Stimulated activated CD4-positive, alpha-beta T cell treated with anti-CD3 and anti-CD28 coated beads, Interleukin-1b, Interleukin-23, amount 100 ng/mL, for 1 hour (primary cell): ENCODE measurements at places on chromosomes 5 and 9.

- no peak for DNase-seq
Observed at GRCh38 chr9:34958411-34958982, 412 bp downstream of the PHF24 start.

GRCh38 chr5:56649569-56649968 lies 165.8 kb upstream of the MAP3K1 start:
- no peak for DNase-seq

DNA sequence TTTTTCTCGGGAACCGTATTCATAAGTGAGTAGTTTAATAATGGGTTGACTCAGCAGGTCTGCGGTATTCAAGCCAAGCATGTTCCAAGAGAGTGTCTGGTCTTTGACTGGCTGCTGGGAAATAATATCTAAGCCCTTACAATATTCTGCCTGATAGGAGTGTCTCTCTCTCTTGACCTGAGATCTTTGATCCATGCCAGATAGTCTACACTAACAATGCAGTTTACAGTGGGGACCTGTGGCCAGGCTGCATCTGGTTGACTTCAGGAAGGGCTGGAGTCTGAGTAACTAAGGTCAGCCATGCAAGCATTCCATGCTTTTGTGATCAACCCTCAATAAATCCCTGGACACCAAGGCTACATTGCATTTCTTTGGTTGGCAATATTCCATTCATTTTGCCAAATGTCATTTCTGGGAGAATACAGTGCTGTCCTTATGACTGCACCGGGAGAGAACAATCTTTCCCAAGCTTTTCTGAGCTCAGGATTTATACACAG lies 195.5 kb downstream of the SEMA5A start:
- DNase-seq: no peak

DNA sequence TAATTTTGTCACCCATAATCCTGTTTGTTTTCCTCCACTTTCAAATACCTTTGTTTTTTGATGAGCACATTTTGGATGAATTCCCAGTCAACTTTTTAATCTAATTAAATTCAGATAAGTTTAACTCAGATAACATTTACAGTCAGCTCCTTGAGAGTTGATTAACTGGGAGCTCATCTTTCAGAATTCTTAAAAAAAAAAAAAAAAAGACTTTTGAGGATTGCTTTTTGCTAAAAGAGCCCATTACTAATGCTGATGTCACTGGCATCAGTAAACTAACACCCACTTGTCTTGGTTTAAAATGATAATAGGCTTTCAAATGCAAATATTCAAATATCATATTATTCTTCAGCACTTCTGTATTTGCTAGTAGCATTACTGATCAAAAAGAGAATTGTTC lies 47.1 kb upstream of the NFIB start:
- DNase-seq: no peak

DNA sequence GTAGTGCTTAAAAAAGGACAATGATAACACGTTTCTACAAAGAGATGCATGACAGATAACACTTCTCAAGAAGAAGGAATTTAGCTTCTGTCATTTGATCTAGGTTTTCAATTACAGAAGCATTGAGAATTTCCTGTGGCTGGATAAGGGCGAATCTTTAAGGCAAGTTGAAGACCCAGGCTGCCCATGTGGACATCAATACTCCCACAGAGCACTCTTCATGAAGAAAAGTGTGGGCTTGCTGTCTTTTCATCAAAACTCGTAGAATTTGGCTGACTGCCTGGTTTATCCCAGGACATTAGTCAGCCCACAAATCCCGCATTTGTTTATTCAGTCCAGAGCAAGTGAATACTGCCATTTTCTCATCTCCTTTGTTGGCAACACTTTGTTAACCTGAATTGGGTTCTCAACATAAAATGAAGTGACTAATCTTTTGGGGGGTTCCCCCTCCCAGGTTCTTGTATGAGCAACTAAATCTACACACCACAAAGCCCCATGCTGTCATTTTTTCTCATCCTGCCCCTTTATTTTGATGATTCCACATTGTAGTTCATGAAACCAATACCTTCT lies 43.4 kb upstream of the CDKN2B start:
- DNase-seq: no peak

- no peak for DNase-seq
Observed at GRCh38 chr9:134867917-134868750, 12.5 kb upstream of the FCN2 start.

- DNase-seq: no peak
Observed at GRCh38 chr5:149079883-149080282, 17.0 kb upstream of the SH3TC2 start.

DNA sequence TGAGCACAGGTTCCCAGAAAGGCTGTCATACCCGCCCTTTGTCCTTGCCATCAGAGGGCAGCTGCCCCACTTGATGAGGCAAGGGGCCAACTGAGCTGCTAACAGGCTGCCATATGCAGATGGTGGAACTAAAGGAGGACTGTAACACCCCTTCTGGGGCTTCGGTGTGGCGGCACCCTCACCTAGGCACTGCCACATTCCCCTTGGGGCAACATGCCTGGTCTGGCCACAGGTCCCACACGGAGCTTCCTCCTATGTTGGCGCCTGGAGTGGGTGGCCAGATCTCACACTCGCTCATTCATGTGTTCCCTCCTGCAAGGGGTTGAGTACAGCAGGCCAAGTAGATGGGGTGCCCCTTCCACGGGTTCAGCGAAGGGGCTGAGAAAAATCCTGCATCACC lies 777.4 kb upstream of the CHD1 start:
- DNase-seq: no peak

GRCh38 chr9:24487250-24487861 lies 58.3 kb downstream of the IZUMO3 start:
- DNase-seq: no peak

- no peak for DNase-seq
Observed at GRCh38 chr9:12538842-12539579, 154.2 kb upstream of the TYRP1 start.

DNA sequence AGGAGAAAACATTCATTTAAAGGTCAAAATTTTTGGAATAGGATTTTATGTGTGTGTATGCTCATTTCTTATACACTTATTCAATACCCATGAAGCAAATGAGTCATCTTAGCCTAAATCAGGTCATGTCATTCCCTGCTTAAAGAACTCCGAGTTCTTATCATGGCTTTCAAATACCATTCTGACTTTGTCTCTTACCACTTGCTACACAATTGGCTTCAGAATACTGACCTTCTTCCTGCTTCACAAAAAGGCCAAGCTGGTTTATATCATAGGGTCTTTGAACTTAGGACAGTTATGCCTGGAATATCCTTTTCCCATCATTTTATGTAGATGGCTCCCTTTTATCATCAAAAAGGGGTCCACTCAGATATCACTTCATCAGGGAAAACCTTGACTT lies 652.2 kb upstream of the WWC1 start:
- no peak for DNase-seq

GRCh38 chr5:149452007-149452664 lies 73.0 kb upstream of the IL17B start:
- DNase-seq: no peak

- DNase-seq: no peak
Observed at GRCh38 chr5:171953860-171954701, 52.4 kb downstream of the FBXW11 start.

DNA sequence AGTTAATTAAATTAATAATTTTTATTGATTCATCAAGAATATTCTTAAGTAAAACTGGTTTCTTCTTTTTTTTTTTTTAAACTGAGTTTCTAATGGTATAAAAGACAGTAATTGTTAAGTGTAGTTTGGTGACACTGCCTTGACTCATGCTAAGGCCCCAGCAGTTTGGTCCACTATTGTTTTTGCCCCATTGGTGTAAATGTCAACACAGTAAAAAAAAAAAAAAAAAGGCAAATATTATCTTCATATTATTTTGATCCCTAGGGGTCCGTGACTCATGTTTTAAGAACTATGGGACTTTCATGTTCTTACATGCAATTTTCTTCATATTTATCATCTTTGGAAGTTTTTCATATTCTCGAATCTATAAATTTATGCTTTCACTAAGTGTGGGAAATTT lies 29.2 kb upstream of the JAK2 start:
- DNase-seq: no peak

GRCh38 chr9:98810102-98810842 lies 2.8 kb downstream of the GALNT12 start:
- no peak for DNase-seq

DNA sequence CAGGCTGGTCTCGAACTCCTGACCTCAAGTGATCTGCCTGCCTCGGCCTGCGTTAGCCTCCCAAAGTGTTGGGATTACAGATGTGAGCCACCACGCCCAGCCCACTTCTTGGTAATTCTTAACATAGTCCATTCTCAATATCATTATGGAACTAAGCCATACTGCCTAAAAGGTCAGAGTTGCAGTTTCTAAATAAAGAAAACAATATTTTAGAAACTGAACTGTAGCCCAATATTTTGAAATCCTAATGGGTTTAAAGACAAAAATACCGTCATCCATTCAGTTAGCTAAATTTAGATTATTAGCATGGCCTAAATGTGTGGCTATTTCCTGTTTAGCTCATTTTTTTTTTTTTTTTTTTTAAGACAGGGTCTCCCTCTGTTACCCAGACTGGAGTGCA lies 99.5 kb downstream of the USP20 start:
- no peak for DNase-seq

DNA sequence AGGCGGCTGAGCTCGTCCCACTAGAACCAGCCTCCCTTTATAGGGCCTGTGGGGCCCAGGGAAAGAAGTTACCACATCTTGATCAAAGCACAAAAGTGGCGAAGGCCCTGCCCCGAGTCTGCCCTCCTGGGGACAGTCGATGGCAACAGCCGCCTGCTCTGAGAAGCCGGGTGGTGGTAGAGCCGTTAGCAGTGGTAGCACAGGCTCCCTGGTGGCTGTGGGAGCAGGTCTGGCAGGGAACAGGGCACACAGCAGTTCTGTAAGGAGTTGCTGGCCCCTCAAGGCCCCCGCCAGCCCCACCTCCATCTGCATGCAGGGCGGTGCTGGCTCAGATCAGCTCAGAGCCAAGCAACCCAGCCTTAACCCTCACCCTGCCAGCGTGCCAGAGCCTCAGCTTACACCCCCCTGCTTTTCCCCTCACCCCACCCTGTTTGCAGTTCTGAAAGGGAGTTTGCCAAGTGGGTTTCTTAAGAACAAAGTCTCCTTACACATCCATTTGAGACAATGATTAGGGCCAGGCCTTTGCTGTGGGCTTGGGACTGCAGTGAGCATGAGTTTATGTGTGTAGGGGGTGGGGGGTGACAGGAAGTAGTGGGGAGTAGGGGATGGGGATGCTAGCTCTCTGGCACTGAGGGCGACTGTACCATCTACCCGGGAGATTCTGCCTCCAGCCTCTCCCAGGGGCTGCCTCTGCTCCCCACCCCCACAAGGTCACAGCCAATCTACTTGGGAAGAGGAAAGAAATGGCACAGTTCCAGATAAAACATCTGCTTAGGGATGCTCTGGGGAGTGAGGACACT lies 11.8 kb downstream of the ACSL6 start:
- no peak for DNase-seq

DNA sequence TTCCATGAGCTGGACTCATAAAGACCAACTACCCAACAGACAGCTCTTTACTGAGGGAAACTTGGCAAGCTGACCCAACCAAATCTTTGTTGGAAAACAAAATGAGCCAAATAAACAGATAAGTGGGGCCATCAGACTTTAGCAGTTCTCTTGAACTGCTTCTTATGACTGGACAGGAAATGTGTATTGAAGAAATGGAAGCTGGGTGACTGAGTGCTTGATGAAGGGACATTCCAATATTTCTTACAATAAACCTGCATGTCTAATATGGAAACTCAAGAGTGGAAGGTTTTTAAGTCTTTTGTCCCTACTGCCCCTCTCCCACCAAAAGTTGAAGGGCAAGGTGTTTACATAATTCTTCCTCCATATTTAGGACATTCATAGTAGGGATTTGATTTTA lies 218.8 kb upstream of the NR4A3 start:
- DNase-seq: no peak

GRCh38 chr5:114204923-114205322 lies 156.9 kb upstream of the KCNN2 start:
- no peak for DNase-seq

GRCh38 chr9:68608763-68609162 lies 68.1 kb upstream of the TMEM252 start:
- no peak for DNase-seq

- DNase-seq: no peak
Observed at GRCh38 chr9:130382636-130383349, 62.0 kb upstream of the ASS1 start.

GRCh38 chr9:7238247-7238637 lies 480.5 kb downstream of the KDM4C start:
- no peak for DNase-seq

DNA sequence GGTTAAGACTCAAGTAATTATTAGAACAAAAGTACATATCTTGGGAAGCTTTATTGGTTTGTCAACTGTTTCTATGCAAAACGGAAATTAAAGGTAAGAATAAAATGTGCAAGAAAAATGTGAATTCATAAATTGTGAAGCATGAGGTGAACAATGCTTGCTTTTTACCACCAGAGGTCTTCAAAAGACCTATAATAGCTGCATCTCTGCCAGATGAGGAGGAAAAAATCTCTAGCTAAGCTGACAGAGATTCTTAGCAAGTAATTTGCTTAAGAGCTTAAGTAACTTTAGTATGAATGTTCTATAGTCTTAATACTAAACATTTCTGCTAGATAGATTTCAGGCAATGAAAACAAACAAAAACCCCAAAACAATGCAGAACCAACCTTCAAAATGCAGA lies 54.1 kb downstream of the MRPS30 start:
- DNase-seq: no peak

DNA sequence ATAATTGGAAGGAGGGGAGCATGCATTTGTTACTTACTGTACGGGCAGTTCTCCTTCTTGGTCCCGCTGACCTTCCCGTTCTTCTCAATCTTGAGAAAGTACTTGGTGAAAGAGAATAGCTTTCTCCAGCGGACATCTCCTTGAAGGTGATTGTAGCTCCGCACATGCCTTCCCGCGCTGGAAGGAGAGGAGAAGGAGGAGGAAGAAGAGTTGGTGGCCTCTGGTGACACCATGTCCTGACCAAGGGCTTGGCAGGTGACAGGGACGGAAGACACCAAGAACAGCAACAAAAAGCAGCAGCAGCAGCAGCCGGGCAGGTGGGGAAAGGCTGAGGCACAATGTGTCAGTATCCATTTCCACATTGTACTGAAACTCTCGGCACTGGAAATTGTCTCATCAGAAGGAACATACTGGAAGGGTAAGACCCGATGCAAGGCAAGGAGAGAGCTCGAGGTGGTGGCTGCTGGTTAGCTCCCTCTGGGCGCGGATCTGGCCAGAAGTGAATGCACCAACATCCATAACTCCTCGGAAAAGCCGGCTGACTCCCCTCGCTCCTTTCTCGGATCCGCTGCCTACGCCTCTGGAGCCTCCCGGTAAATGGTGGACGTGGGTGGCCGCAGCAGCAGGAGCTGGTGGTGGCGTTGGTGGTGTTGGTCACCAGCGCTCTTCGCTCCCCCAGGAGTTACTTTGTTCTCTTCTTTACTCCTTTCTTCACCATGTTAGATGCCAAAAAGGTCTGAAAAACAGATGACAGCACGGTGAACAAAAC lies 715 bp downstream of the FGF10 start:
- no peak for DNase-seq

DNA sequence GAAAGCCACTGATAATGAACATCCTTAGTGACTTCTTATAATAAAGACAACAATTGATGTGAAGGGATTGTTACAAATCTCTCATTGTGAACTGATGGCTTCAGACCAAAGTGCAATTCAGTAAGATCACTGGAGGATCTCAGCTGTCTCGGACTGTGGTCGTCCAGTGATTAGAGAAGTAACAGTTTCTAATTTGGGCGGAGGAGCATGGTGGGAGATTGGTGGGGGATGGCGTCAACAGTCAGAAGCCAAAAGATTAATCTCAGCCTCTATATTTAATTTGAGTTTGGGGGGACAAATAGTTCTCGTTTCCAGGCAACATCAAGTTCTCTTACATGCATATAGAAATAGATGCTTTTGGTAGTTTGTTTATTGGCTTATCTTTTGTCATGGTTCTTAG lies 11.4 kb downstream of the GZMK start:
- DNase-seq: no peak
